ENCODE measurements at places on chromosomes 1 and 21.

DNA sequence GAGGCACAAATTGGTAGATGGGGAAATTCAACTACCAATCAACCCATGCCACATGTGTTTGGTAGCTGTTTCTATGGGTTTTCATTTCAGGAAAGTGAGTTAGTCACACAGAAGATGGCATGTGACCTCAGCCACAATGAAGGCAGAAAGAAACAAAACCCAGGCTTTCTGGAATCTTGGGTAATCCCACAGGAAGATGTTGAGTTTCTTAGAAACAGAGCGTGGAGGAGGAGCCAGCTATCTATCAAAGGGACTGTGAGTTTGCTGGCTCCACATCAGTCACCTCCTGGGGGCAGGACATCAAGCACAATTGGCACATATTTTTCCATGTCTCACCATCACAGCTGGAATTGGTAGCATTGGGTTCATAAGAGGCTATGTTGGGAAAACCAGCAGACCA, 188.9 kb upstream of the PLXNA2 start:
- DNase-seq: no peak

DNA sequence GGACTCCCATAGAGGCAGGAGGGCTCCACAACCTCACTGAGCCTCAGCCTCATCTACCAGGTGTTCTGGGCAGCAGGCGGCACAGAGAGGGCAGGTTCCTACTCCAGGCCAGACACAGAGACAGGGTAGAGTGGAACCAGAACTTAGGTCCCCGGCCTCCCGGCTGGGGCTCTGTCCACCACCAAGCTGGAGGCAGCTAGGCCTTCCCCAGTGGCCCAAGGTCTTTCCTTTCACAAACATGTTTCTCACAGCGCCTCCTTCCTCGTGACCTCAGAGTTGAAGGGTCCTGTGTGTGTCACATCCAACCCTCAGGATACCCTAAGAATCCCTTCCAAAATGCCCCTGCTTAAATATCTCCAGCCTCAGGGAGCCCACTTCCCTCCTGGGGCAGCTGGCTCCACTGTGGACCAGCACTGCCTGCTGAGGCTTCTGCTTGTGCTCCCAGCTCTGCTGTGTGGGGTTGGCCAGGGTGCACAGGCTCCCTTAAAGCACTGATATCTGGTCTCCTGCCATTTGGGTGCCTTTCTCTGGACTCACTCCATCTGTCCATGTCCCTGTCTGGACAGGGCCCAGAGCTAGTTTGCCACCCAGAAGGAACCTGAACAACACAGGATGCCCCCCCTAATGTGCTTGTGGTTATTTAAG, 33.2 kb upstream of the MAGOH start:
- DNase-seq: no peak

DNA sequence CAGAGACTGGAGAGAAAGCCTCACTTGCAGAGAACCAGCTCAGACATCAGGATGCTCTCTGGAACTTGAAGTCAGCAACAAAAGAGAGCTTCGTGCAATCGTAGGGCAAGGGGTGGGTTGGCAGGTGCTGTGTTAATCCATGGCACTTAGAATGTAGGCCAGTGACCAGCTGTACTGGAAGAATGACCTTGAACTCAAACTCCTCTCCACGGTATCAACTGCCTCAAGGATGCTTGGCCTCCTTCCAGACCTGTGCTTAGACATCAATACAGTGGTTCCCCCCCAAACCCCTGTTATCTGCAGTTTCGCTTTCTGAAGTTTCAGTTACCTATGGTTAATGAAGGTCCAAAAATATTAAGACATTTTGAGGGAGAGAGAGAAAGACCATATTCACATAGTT, 6.5 kb downstream of the KANK4 start:
- DNase-seq: no peak

DNA sequence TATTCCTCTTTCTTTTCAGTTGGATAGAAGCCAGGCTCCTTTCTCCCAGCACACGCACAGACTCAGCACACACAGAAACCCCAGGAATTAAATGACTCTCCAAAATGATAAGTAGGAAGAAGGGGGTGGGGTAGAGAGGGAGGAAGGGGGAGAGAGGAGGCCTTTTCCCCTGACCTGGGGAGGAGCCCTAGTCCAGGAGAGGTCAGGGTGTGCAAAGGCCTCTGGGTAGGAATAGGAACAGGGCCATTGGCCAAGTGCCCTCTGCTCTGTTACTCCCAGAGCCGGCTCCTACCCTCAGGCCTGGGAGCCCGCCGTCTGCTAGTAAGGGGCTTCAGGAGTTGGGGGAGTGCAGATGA, 35.6 kb upstream of the PUM1 start:
- DNase-seq: peak; percentile 4

DNA sequence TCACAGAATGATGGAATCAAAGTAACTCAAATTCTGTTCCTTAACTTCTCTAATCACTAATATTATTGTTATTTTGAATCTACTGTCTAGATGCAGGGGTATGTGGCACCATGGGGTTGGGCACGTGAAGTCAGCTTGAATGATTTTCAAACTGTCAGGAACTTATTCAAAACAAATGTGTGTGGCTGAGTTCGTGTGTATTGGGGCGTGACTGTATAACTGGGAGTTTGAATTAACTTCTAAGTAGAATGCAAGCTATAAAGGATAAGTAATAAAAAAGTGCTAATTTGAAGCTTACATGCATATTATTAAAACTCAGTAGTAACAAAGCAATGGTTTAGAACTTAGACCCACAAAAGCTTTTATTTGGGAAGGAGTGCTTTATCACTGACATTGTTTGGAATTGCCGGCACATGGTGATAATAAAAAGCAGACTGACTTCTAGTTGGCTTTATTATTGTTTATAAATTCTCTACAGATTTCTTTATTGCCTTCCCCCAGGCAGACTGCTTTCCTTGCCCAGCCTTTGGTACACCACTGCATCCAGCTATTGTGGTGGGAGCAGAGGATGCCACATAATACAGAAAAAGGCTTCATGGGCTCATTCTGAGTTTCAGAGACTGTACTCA, 84.3 kb downstream of the TENT5C start:
- no peak for DNase-seq

DNA sequence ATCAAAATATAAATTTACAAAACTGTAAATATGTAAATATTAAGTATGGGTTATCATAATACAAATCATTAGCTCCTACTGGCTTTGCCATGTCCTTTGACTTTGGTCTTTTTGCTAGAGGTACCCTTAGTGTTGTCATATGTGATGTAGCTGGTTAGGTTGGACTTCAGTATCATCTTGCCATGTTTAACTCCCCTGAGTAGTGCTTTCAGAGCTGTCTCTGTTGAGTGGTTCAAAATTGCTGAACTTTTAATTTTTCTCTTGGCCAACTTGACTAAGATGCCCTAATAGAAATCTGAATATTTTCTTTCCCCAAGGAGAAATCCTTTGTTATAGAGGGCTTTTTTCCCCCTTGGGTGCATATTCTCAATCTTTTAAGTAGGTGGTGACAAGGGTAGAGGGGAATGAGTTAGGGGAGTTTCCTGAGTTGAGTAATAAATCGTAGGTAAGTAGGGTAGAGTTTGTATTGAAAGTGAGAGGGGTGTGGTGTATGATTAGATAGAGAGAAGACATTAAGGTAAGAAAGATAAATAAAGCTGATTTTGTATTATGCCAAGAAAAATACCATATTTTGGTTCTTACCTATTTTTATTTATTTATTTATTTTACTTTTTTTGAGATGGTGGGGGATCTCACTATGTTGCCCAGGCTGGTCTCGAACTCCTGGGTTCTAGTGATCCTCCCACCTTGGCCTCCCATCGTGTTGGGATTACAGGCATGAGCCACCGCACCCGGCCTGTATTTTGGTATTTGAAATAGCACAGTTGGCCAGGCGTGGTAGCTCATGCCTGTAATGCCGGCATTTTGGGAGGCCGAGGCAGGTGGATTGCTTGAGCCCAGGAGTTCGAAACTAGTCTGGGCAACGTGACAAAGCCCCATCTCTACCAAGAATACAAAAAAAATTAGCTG, 21.8 kb downstream of the RPRD2 start:
- no peak for DNase-seq

DNA sequence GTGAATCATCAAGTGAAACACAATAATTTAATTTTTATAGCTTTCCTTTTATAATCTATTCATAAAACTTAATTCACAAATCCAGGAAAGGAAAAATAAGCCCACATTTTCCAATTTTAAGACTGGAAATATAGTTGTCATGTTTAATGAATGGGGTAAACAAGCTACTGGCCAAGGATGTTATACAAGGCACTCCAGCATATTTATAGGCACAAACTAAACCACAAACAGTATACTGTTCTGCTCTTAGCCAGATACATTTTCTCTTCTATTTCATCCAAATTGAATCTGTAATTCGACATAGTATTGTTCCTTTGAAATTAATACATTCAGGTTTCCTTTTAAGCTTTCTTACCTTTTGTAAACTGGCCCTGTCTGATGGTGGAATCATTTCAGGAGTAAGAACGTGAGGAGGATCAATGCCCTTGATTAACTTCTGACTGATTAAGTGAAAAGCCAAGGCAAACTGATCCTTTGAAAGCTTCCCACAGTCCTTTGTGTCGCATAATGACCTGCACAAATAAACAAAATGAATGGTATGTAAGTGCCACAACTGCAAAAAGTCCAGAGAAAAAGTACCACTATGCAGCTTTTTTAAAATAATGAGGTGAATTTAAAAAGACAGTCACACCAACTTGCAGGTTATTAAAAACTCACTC, 74.4 kb downstream of the EPS15 start:
- no peak for DNase-seq

- DNase-seq: no peak
Measured at GRCh38 chr1:25616987-25617624, 515 bp downstream of the MAN1C1 start.

GRCh38 chr1:109668123-109668775, 392 bp downstream of the GSTM2 start:
- DNase-seq: no peak

DNA sequence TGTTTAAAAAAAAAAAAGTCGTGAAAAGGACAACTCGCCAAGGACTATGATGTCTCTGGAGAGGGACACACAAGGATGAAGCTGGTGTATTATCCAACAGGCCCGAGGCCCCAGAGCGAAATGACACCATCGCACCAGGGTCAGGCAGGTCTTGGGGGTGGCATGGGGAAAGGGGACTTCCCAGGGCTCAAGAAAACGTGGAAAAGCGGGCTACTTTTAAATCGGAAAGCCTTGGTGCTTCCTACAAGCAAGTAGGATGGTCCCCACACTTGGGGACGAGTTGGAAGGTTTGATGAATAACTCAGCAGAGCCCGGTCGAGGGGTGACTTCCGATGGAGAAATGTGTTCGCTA, 505 bp upstream of the GNPAT start:
- no peak for DNase-seq

GRCh38 chr1:32619701-32620485, 30.5 kb downstream of the ZBTB8OS start:
- no peak for DNase-seq

DNA sequence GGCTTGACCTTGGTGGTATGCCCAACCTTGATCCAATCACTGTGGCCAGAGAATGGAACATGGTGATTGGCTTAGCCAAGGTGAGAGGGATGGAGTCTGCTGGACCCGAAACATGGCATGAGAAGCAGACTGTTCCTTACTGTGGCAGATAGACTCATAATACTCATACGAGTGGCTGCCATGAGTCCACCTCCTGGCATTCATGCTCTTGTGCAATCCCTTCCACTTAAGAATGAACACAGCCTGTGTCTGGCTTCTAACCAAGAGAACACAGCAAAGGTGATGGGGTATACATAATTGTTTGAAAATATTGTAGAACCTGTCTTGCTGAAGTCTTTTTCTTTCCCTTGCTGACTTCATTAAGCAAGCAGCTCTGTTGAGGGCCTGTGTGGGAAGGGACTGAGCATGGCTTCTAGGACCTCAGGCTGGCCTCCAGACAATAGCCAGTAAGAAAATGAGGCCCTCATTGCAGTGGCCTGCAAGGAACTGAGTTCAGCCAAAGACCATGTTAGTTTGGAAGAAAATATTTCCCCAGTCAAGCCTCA, 85.9 kb downstream of the ZNF281 start:
- DNase-seq: no peak

DNA sequence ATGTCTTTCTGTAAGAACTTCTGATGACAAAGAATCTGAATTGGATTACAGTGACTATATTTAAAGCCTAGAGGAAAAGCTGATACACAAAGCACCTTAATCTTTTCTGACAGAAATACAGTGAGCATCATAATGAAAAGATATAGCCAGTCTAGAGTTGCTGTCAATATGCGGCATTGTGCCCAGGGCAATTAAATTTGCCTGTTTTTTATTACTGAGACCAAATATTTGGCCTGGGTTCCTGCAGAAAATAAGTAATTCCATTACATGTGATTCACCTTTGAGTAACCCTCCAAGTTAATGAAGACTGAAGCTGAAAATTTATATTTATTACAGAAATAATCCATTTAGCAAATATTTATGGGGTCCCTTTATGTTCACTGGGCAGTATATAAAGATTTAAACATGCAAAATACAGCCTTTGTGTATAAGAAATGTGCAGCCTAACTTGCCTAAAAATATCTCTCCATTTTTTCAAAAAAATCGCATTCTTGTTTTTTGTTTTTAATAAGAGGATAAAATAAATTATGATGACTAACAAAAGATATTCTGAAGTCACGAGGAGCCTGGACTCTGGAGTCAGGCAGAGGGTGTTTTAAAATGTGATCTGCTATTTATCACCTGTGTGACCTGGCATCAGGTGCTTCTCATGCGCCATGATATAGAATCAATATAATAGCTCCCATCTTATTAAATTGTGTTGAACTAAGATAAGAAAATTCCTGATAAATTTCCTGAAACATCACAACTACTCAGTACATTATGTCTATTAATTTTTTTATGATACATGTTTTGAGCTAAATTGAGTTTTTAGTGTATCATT, 83.6 kb downstream of the SGIP1 start:
- no peak for DNase-seq

DNA sequence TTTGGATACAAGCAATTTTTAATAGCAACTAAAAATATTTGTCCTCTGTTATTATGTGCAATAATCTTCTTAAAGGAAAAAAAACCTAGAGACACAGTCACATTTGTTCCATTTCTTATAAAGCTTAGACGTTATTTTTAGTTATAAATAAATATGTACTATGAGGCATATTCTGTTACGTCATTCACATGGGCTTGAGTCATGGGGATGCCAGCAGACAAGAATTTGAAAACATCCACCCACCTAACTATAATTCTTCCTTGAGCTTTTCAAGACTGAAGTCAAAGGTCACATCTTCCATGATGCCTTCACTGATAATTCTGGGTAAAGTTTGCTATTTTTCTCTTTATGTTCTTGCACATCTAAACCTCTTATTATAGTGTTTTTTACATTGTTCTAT, 268.8 kb downstream of the KCTD3 start:
- no peak for DNase-seq

- no peak for DNase-seq
Measured at GRCh38 chr1:89908672-89909436, 86.1 kb upstream of the ZNF326 start.

- DNase-seq: no peak
Measured at GRCh38 chr1:232451506-232451905, 178.4 kb downstream of the SIPA1L2 start.

GRCh38 chr1:85314726-85315125, 38.3 kb upstream of the BCL10 start:
- DNase-seq: no peak

GRCh38 chr1:7552402-7552801, 218.7 kb upstream of the VAMP3 start:
- no peak for DNase-seq
